Activated naive CD8-positive, alpha-beta T cell treated with anti-CD3 and anti-CD28 coated beads for 36 hours (primary cell): ENCODE measurements at places on chromosomes 13 and 19. TPM values are rescaled to one million over a fixed set of nuclear protein-coding genes. Genes with fewer than 3 reads are reported as not detected.

KCNJ14 gene
- 1.4 TPM for total RNA-seq

KLK3 gene
- total RNA-seq, result not detected

ZNF223 gene
- total RNA-seq, result 1.8 TPM

DNA sequence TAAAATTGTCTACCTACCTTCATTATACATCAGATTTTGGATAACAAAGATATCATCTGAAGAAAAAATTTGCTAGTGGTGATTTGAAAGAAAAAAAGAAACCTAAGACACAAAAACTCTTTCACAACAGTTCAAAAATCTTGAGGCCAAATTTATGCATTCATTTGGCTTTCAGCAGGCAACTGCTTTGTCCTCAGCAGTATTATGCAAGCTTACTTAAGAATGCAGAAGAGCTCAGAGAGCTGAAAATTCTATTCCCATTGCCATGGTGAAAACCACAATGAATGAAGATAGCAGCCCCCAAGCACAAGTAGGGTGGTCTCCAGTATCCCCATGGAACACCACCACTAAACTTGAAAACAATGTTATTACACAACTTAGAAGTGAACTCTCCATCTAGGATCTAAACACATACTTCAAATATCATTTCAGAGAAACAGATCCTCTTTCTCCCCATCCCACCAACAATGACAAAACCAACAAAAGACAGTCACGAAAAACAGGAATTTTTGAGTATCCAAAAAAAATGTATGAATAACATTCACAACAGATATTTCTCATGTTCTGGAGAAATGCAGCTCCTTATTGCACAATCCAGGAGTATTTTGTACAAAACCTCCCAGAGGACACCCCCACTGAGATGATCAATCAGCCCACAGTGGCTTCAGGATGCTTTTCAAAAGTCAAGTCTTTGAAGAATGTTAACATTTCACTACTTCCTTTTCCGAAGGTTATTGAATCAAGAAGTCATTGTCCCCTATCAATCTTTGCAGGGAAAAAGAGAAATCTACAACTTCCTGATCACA is 192.7 kb downstream of the LHFPL6 start:
- peaks cover 40% of the 10 kb centered on the region for H3K27me3 ChIP-seq
- H3K27ac ChIP-seq, result no peak overlapping the region
- no peak overlapping the region for H3K4me3 ChIP-seq
- H3K4me1 ChIP-seq, result peaks cover 3% of the 10 kb centered on the region

DNA sequence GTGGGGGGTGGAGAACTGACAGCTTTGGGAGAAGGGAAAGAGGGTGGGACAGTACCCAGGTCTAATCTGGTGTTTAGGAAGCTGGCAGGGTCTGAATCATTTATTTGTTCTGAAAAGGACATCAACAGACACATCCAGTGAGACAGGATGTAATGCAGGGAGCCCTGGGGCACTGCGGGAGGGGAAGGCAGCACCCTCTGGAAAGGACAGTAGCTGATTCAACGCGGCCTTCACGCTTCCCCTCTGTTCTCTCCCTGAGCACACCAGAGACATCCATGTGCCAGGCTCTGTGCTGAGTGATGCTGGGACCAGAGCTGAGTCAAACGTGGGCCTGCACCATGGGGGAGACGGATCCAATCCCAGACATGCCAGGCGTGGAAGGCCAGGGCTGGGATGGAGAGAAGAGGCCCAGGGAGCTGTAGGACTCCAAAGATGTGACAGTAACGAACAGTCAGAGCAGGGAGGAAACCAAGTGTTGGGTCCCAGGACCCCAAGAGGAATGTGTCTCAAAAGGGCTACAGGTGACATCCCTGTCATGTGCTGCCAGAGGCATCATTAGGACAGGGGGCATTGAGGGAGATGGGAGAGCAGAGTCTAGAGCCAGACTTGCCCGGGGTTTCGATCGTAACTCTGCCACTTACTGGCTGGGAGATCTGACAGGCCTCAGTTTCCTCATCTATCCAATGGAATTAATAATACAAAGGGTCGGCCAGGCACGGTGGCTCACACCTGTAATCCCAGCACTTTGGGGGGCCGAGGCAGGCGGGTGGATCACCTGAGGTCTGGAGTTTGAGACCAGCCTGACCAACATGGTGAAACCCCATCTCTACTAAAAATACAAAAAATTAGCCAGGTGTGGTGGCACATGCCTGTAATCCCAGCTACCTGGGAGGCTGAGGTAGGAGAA is 1.7 kb downstream of the ETFB start:
- H3K27ac ChIP-seq, result peak overlapping the region; percentile 65
- no peak for DNase-seq

DNA sequence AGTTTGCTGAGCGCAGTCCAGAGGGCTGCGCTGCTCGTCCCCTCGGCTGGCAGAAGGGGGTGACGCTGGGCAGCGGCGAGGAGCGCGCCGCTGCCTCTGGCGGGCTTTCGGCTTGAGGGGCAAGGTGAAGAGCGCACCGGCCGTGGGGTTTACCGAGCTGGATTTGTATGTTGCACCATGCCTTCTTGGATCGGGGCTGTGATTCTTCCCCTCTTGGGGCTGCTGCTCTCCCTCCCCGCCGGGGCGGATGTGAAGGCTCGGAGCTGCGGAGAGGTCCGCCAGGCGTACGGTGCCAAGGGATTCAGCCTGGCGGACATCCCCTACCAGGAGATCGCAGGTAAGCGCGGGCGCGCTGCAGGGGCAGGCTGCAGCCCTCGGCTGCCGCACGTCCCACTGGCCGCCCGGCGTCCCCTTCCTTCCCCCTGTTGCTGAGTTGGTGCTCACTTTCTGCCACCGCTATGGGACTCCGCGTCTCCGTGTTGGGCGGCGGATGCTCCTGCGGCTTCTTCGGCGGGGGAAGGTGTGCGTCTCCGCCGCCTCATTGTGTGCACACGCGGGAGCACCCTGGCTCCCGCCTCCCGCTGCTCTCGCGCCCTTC is 772 bp downstream of the GPC6 start:
- peaks cover 3% of the 10 kb centered on the region for H3K4me1 ChIP-seq
- H3K4me3 ChIP-seq, result no peak overlapping the region
- no peaks in the 10 kb centered on the region for H3K36me3 ChIP-seq
- H3K27me3 ChIP-seq, result peaks cover 60% of the 10 kb centered on the region

- H3K27me3 ChIP-seq, result peaks cover 9% of the 10 kb centered on the region
- H3K4me3 ChIP-seq, result no peak overlapping the region
- no peak for DNase-seq
- no peak overlapping the region for H3K27ac ChIP-seq
- no peaks in the 10 kb centered on the region for H3K4me1 ChIP-seq
Observed at GRCh38 chr13:47555235-47555634, 445.8 kb downstream of the SUCLA2 start.

GRCh38 chr19:39845584-39845932 is 621 bp downstream of the FBL start:
- DNase-seq, result no peak
- peak overlapping the region; percentile 97 for H3K27ac ChIP-seq
- H3K4me1 ChIP-seq, result peaks cover 38% of the 10 kb centered on the region
- H3K36me3 ChIP-seq, result peaks cover 34% of the 10 kb centered on the region

DNA sequence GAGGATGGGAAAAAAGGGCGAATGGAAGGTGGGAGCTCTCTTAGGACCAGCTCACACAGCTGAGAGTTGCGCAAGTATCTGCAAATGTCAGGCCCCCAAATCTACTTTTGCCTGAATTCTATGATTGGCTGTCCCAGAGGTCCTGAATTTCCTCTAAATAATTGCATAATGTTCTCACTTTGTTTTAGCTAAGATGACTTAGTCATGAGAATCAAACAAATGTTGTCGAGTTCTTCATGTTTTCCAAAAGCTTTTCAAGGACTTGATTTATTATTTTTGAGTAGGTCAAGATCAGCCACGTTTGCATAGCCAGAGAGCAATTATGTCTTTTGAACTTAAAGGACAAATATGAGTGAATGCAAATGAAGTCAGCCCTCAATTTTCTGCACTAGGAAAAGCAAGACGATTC is 246.6 kb upstream of the MAB21L1 start:
- no peak overlapping the region for H3K27ac ChIP-seq
- peaks cover 22% of the 10 kb centered on the region for H3K27me3 ChIP-seq
- no peaks in the 10 kb centered on the region for H3K36me3 ChIP-seq

- no peak overlapping the region for H3K27ac ChIP-seq
- no peak overlapping the region for H3K4me3 ChIP-seq
Observed at GRCh38 chr19:33830264-33830663, 33.6 kb downstream of the KCTD15 start.

DNA sequence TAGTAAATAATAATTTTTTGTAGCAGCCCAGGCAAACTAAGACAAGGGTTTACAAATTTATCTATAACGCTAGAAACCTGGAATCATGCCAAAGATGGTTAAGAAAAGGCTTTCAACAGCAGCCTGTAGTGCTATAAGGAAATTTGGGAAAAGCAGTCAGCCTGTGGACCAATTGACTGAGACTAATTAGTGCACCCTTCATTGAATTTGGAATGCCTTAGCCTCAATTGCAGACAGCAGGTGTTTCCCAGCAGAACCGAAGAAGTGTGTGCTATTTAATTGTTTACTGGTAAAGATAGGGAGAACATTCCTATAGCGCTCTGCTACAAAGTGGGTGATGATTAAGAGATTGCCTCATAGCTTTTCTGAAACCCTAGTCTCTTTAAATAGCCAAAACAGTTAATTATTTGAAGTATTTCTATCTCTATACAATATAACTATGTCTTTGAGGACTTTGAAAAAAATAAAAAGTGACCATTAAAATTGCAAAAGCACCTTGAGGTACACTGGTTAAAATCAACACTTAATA is 1884.3 kb upstream of the PCDH20 start:
- H3K4me1 ChIP-seq, result no peaks in the 10 kb centered on the region
- no peak overlapping the region for H3K4me3 ChIP-seq
- H3K36me3 ChIP-seq, result no peaks in the 10 kb centered on the region
- DNase-seq, result no peak
- H3K27me3 ChIP-seq, result no peaks in the 10 kb centered on the region

DNA sequence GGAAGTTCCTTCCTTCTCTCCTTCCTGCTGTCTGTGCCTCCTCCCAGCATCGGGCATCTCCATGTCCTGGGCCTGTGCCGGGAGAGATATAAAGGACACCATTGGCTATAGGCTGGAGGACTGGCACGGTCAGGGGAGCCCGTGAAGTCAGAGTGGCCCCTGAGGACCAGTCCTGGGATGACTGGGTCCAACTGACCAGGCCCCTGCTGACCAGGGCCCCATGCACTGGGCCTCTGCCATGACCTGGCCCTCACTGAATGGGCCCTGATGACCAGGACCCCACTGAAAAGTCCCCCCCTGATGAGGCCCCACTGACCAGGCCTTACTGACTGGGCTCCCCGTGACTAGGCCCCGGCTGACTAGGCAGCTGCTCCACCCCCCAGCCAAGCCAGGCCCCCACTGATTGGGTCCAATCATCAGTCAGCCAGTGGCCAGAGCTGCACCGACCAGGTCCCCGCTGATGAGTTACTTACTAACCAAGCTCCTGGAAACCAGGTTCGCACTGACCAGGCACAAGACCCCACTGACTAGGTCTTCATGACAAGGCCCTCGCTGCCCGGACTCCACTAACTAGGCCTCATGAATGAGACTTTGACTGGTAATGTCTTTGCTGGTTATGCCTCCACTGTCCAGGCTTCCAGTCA is 20.0 kb upstream of the ZNF14 start:
- no peak overlapping the region for H3K27ac ChIP-seq
- DNase-seq, result no peak
- H3K4me1 ChIP-seq, result no peaks in the 10 kb centered on the region
- H3K4me3 ChIP-seq, result no peak overlapping the region

- H3K27me3 ChIP-seq, result no peaks in the 10 kb centered on the region
- no peak overlapping the region for H3K4me3 ChIP-seq
- no peak for DNase-seq
- peak overlapping the region; percentile 21 for H3K27ac ChIP-seq
- peaks cover 64% of the 10 kb centered on the region for H3K4me1 ChIP-seq
Observed at GRCh38 chr19:39347332-39348164, 5.3 kb downstream of the SAMD4B start.
